ENCODE measurements at places on chromosomes 1 and 21. TPM values are rescaled to one million over a fixed set of nuclear protein-coding genes. Genes with fewer than 3 reads are reported as not detected.

The ECM1 gene
- 13.1 TPM for polyA plus RNA-seq

The RGS18 gene
- polyA plus RNA-seq, result 3.2 TPM

The CD53 gene
- 5.2 TPM for polyA plus RNA-seq

The KRTAP19-4 gene
- polyA plus RNA-seq, result not detected

The LEFTY1 gene
- polyA plus RNA-seq, result 4.2 TPM

The CADM3 gene
- polyA plus RNA-seq, result 0.09 TPM

The TSPEAR gene
- polyA plus RNA-seq, result 0.82 TPM

DNA sequence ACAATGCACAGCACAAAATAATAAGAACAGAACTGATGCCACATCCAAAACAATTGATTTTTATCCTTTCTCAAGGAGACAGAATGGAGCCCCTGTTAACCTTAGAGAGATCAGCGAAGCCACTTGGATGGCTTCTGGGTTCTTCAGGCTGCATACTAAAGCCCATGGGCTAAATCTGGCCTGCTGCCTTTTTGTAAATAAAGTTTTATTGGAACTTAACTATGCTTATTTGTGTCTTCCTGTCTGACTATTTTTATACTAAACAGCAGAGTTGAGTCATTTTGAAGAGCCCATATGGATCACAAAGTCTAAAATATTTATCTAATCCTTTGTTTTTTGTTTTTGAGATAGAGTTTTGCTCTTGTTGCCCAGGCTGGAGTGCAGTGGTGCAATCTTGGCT lies 16.3 kb upstream of the PPM1J start:
- no peak for DNase-seq

DNA sequence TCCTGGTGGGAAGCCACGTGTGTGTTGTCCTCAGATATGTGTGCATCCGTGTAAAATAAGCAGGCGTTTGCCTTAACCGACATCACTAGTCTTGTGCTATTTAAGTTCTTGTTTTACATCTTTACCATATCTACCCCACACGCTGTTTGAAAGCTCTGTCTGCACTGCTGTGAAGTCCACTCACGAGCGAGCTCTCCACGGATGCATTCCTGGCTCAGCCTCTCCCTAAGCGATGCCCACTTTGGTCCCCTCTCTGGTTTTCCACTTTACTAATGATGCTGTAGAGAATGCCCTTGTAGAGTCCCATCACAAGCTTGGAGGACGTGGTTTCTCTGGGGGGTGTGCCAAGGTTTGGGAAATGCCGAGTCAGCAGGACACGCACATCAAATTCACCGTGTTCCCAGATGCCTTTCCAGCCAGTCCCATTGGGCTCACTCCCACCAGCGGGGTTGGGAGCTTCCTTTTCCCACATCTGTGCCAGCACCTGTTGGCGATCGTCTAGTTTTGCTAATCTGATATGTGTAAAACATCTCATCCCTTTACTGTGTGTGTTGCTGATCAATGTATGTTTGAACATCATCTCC lies 43.8 kb downstream of the ACTL8 start:
- DNase-seq, result no peak

DNA sequence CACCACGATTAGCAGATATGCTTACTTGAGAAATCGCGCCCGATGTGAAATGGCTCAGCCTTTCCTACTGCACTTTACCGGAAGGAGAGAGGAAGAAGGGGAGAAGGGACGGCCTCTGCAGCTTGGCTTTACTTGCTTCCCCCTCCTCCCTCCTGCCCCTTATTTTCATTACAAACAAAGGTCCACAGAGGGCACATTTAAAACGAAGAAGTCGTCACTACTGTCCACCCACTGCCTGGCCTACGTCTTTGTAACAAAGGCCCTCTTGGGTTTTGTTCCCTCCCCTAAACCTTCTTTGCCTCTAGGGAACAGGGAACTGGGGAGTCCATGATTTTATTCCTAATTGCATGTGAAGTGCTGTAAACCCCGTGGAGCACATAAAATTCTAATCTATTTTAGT lies 308.5 kb downstream of the LMX1A start:
- no peak for DNase-seq

DNA sequence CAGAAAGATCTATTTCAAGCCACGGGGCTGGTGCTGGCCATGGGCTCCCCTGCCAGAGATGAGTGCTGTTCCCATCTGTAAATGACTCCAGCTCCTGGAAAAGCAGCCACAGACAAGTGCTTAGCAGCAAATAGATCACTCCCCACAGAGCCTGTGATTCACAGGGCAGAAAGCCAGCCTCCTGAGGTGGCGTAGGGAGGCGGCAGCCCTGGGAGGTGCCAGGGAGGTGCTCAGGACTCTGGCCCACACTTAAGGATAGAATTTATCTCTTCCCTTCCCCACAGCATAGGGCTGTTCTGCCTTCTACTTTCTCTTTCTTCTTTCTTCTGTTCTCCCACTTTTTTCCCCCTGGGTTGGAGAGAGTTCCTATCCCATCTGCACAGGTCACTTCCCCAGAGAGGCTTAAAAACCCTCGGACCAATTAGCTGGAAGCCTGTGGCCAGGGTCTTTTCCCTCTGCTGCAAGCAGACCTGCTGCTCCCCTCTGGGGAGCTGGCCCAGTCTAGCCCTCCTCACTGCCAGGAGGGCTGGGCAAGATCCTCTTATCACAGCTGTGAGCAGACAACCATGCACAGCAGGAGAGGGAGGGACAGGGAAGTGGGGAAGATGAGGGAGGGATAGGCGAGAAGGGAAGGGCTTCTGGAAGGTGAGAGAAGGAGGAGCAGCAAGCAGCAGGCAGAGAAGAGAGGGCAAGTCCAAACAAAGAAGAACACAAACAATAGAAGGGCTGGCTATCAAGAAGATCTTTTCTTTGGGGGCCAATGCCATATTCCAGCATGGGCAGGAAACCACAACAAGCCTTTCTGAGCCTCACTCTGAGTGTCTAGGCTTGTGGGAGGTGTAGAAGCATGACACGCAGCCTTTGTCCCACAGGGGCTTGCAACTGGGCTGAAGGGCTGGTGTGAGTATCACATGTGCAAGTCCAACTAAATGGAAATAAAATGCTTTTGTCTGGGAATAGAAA lies 41.0 kb downstream of the KCND3 start:
- DNase-seq, result no peak

GRCh38 chr21:43317959-43318358 lies 109.0 kb downstream of the SIK1 start:
- no peak for DNase-seq

GRCh38 chr1:54557671-54558355 lies 9.8 kb downstream of the ACOT11 start:
- no peak for DNase-seq

- no peak for DNase-seq
These were observed 186.0 kb downstream of the LEPR start for GRCh38 chr1:65606426-65606825.

GRCh38 chr1:74623716-74624115 lies 49.9 kb downstream of the ERICH3 start:
- DNase-seq, result no peak

GRCh38 chr1:200493344-200493743 lies 83.5 kb upstream of the ZNF281 start:
- peak; percentile 24 for DNase-seq

DNA sequence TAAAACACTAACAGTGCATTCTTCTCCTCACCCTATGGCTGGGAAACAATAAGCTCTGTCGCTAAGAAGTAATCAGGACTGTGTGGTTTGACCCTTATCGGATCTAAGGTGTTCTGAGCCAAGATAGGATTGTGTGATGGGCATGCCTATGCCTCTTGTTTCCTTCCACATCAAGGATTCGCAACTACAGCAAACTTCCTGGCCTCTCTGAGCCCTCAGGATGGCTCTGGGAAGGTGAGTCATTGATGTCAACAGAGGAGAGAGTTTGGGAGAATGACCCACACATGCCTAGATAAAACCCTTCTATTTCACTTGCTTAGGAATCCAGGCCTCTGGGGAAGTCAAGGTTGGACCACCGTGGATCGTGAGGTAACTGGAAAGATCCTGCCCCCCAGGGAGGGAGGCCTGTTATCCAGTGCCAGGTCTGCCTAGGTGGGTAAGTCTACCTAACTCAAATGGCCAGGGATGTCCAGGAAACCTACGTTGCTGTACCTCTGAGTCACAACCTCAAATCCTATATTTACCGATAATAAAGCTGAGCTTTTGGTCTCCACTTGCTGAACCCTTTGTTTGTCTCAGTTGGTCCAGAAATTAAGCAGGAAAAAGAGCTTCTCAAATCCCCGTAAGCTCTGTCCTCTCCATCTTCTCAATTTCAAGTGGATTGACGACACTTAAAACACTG lies 27.4 kb downstream of the TIAM1 start:
- no peak for DNase-seq

- DNase-seq, result no peak
These were observed 14.7 kb downstream of the COA7 start for GRCh38 chr1:52683367-52683940.

- no peak for DNase-seq
These were observed 74.1 kb upstream of the JUN start for GRCh38 chr1:58857680-58858673.

GRCh38 chr1:148379170-148379500 lies 104.0 kb downstream of the PPIAL4G start:
- no peak for DNase-seq

DNA sequence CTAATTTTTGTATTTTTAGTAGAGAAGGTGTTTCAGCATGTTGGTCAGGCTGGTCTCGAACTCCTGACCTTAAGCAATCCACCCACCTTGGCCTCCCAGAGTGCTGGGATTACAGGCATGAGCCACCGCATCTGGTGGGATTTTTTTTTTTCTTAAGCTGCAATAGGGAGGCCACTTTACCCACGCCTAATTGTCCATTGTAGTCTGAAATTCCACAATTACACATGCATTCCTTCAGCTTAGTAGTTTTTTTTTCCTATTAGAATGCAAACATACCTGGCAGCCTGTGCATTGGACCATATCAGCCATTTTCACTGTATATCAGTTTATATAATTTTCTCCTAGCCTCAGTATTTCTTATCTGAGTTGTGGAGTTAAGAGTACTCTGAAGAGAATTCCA lies 186.8 kb downstream of the LMX1A start:
- no peak for DNase-seq

- no peak for DNase-seq
These were observed 177.5 kb downstream of the ZZZ3 start for GRCh38 chr1:77504986-77505385.

DNA sequence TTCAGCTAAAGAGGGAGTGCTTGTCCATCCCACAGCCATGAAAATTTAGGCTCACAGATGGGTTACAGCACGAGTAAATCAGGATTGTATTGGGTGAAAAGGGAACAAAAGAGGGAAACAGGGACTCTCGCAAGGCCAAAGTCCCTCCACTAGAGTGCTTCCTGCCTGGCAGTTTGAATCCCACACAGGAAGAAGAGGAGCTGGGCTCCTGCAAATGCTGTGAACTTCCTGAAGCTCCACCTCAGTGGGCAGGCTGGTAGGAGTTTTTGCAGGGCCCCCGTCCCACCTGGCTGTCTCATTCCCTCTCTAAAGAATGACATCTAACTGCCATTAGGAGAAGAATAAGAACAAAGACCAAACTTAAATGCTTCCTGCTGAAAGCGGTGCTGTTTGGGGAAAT lies 712.0 kb upstream of the PRMT6 start:
- no peak for DNase-seq

- DNase-seq, result no peak
These were observed 885 bp downstream of the AHCYL1 start for GRCh38 chr1:109985247-109986053.

DNA sequence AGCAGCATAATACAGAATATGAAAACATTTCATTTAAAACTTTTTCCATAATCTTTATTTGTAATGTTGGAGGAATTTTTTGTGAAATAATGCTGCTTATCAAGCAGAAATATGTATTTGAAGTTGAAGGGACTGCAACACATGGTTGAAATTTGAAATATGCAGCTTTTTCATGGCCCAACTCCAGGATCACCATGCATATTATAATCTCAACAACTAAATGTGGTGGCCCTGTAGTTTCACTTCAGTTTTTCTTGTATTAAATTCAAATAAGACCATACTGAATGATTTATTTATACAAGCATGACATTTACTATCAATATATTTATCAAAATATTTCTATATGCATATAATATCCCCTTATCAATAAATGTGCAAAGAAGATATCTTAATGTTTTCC lies 157.7 kb upstream of the LHX8 start:
- DNase-seq, result no peak

- no peak for DNase-seq
These were observed 27.8 kb upstream of the LRRC3 start for GRCh38 chr21:44427241-44428120.

- DNase-seq, result no peak
These were observed 14.5 kb downstream of the USP24 start for GRCh38 chr1:55200667-55201066.

GRCh38 chr1:201026836-201027235 lies 3.3 kb upstream of the KIF21B start:
- no peak for DNase-seq

DNA sequence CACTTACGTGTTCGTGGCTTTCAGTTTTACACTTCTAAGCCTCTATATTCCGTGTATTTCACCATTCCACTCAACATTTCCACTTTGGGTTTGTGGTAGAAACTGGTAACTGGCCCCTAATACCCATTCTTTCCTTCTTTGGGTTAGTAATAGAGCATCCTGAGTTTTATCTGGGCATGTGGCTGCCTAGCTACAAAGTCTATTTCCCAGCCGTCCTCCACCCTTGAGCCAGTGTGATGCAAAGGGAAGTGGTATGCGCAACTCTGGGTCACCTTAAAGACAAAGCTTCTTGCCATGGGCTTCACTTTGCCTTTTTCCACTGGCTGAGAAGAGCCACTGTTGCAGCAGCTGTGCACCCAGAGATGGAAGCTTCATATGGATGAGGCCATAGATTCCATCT lies 73.9 kb downstream of the LAMC2 start:
- no peak for DNase-seq
